ENCODE measurements at places on chromosomes 3 and 15.

- no peak for DNase-seq
These were observed 28.9 kb upstream of the BHLHE40 start for GRCh38 chr3:4950351-4950784.

DNA sequence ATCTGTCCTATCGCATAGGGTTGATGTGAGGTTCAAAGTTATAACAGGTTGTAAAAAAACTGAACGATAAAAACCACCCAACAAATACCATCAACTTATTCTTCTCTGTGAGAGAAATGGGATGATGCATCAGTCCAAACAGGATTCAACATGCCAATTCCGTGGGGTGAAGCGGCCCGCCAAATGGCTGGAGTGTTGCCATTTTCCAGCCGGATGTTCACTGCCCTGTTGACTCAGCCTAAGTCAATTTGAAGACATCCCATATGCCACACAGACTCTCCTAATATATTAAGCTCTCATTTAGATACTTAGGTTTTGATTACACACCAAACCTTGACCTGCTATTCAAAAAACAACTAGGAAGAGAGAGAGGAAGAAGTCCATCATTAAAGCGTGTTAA lies 311.1 kb downstream of the VPS13C start:
- no peak for DNase-seq

- no peak for DNase-seq
These were observed 12.9 kb upstream of the PAQR5 start for GRCh38 chr15:69285834-69286233.

DNA sequence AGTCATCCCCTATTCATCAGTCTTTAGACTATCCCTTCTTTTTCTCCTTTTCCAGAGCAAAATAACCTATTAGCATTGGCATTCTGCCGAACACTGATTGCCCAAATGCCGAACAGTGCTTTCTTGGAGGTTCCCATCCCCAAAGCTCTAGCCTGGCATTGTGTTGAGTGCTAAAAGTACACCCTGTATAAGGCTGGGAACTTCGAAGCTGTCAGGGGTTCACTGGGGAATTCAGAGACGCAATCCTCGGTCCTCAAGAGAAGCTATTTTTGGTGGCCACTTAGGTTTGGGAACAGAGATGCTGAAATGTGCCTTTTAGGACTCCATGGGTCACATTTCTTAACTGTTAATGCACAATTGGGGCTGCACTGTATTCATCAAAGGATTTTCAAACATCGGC lies 8.4 kb downstream of the FRMD5 start:
- DNase-seq: no peak

DNA sequence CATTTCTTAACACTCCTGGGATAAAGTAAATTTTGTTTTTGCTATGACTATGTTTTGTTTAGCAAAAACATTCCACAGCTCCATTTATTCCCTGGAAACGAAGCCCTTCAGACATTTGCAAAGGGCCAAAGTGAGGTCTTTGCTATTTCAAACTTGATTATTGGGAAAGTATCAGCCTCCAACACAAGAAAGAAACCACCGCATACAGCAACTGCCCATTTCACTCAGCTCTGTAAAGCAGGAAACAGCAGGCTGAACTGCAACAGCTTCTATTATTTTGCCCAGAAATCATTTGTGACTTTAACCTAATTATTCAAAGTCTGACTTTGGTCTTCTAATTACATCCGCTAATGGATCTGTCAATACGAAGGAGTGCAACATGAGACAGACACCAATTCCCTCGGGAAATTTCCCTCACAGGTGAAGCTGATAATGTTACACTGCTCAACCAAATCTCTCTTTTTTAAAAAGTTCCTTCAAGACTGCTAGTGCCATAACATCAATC lies 72.1 kb downstream of the RFTN1 start:
- DNase-seq: peak; percentile 34

- no peak for DNase-seq
These were observed 191.8 kb upstream of the CGNL1 start for GRCh38 chr15:57184502-57184901.

GRCh38 chr3:23253214-23253613 lies 50.1 kb downstream of the UBE2E2 start:
- DNase-seq: no peak

GRCh38 chr3:127134466-127134865 lies 58.5 kb upstream of the PRR23E start:
- no peak for DNase-seq

GRCh38 chr3:183455089-183455488 lies 26.7 kb upstream of the MCF2L2 start:
- DNase-seq: peak; percentile 72

DNA sequence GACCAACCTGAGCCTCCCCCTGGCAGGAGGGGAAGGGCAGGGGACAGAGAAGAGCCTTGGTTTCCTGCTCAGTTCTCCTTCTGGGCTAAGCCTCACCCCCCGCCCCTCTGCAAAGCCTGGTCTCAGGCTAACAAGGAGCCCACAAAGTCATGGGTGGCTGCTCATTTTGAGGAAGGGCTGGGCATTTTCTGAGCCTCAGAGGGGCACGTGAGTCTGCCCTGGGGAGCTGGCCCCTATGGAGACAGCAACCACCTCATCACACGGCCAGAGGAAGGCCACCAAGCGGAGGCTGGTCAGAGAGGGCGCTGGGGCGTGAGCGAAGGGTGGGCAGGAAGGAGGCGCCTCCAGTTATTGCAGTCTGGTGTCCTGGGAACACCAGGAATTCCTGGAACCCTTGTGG lies 18.7 kb downstream of the ABTB1 start:
- no peak for DNase-seq

DNA sequence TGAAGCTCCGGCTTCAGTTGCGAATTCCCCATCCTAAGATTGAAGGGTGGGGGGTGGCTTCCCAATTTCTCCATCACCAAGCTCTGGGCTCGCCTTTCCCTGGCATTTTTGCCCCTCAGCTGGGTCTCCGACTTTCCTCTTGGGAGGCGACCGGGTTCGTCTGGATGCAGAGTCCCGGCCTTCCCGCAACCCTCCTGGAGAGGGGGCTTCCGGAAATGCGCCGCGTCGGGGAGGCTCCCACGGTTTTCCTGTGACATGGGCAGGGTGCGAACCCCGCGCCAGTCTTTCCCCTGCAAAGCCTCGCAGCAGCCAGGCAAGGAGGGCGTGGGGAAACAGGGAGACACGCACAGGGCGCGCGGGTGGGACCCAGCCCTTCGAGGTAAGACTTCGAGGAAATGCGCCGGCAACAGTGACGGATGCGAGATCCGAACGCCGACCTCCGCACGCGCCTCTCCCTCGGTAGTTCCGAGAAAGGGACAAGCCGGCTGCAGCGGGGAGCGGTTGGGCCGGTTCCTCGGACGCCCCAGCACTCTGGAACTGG lies 466 bp upstream of the HCN4 start:
- no peak for DNase-seq

DNA sequence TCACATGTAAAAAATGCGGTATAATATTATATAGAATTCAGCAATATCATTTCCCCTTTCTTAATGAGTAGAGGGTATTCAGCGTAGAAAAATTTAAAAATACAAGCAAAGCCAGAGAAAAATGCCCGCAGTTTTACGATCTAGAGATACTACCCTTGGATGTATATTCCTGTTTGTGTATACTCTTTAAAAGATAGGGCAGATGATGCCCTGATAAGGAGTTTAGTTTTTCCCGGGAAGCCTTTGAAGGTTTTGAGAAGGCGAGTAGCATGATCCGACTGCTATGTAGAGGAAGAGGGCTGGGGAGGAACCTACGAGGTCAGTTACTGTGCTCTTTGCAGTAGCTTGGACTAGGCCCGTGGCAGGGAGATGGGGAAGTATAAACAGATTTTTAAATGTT lies 1.2 kb downstream of the YEATS2 start:
- peak; percentile 17 for DNase-seq

- no peak for DNase-seq
These were observed 36.0 kb downstream of the CCDC54 start for GRCh38 chr3:107413264-107413663.

GRCh38 chr3:183378951-183379350 lies 49.5 kb downstream of the MCF2L2 start:
- DNase-seq: no peak

DNA sequence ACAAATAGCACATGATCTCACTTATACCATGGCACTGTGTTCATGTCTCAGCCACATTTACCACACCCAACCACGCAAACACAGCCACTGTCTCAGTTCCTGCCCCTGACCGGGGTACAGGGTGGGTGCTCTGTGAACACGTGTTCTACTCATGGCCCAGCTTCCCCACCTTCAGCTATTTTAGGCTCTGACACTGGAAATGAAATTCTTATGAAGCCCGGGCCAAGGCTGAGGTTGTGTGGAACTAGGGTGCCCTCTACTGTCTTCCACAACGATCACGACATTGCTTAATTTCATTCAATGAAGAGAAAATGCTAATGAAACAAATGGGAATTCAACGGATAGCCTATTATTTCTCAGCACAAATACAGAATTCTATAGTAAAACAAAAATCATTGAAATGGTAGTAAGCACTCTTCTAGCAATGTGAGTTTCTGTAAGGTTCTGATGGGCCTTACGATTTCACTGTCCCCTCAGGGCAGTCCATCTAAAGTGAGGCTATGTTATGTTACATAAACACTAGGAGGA lies 2.1 kb upstream of the GABRA5 start:
- peak; percentile 22 for DNase-seq

DNA sequence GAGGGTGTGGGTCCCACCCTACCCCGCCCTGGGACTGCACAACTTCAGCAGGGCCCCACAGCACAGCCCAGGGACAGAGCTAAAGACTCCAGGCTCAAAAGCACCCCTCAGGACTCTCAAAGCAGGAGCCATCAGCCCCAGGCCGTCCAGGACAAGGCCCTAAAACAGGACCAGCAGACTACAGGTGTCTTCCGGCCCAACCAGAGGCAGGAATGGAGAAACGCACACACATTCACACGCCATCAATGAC lies 26.1 kb downstream of the ATRIP start:
- peak; percentile 75 for DNase-seq

DNA sequence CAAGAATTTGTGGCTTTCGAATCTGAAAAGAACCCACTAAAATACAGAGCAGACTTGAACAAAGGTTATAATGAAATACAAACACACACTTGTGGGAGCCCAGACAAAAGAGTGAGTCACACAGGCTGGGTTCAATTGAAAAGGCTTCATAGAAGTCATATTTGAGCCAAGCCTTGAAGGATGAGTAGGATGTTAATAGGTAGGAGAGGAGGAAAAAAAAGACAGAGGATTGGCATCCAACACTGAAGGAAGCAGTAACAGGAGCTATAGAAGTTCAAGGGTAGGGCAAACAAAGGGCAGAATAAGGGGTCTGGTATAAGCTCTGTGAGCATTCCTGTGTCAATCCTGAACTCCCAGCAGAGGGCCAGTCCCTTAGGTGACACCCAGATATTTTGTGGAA lies 325.4 kb downstream of the FOXP1 start:
- peak; percentile 96 for DNase-seq

- no peak for DNase-seq
These were observed 34.4 kb downstream of the ALDH1L1 start for GRCh38 chr3:126146034-126146433.

GRCh38 chr15:69834267-69834666 lies 263.4 kb downstream of the TLE3 start:
- no peak for DNase-seq

DNA sequence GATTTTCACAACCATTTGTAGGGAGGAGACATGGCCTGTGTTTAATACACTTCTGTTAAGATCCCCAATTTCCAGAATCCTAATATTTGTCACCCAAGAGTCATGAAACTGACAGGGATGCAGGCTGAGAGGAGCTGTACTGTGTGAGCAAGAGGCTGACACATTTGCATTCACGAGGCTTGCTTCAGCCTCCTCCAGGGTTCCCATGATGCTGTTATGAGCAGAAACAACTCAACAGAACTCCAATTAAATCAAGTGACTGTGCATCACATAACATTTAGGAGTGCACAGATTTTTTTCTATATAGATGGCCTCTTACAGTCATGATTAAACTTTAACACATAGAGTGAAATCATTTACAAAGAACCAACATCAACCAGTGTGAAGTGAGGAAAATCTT lies 292.3 kb upstream of the STT3B start:
- no peak for DNase-seq

DNA sequence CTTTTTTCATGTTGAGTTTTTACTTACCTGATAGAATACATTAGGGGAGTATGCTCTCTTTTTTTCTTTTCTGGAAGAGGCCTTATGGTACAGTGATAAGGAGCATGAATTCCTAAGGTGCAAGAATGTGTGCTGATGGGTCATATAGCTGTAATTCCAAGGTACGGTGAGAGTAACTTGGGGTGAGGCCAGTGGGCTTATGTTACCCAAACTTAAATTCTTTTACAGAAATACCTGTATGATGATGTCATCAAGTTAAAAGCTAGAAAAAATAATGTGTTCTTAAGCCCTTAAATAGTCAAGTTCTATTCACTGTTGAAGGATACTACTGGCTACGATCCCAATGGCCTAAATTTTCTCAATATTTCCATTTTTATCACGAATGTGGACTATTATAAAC lies 111.2 kb downstream of the GMPS start:
- DNase-seq: peak; percentile 60

DNA sequence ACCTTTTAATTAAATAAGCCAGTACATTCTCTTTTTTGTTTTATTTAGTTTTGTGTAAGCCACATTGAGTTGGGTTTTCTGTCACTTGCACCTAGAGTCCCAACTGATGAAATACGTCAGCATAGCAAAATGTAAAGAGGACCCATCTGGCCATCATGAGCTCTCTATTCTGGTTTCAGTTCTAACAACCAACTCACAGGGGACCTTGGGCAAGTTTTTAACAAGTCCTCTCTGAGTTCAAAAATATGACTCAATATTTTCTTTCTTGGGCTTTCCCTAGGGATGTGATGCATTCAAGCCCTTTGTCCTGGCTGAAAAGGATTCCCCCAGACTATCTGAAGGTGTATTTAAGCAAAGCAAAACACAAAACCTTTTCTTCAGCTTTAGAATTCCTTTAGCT lies 32.9 kb downstream of the PLCH1 start:
- no peak for DNase-seq

DNA sequence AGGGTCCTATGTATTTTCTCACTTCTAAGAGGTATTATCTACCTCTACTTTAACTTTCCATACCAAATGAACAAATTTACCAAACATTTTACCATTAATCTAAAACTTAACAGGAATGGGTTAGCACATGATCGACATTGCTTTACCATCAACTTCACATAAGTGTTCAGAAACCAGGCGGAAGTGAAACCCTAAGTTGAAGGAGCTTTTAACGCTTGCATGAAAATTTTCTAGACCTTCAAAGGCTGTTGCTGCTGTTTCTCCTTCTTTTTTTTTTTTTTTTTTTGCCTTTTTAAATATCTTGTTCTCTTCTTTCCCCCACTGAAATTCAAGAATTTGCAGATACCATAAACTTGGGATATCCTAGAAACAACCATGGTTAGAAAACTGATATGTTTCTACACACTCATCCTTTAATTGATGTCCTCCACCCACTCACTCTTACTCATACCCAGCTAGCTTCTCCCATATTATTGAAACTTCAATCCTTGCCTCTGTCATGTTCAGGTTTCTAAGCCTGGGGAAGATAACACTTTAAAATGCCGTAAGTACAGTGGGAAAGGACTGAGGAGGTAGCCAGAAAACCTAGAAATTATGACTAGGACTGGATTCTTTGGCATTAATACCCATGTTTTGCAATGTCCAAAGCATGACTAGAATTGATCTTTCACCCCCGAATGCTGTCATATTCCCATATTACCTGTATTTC lies 24.7 kb downstream of the MYO5A start:
- DNase-seq: peak; percentile 81

All from astrocyte (in vitro differentiated cells and primary cell).